ENCODE measurements at places on chromosomes 2 and 18.

GRCh38 chr2:168825126-168825525 is 22.7 kb downstream of the NOSTRIN start:
- no peak for DNase-seq

GRCh38 chr2:160940271-160940670 is 220.0 kb upstream of the TANK start:
- no peak for DNase-seq

DNA sequence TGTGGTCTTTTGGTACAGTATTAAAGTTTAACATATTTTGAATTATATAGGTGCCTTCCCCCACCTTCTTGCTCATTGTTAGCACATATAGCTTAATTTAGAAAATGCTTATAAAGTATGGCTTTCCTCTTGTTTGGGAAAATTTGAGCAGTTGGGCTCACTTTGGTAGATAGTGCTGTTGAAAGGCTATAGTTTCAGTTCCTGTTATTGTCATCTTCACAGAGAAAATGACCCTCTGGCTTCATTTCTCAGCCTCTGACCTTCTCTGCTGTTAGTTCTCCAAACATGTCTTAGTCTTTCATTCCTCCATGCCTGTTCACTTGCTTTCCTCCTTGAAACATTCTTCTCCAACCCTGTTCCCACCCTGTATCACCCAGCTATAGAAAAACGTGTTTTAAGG is 200.6 kb downstream of the WDR7 start:
- DNase-seq = no peak

- no peak for DNase-seq
These were observed 71.9 kb downstream of the MOGAT1 start for GRCh38 chr2:222743251-222743812.

GRCh38 chr2:10289352-10289751 is 13.4 kb upstream of the HPCAL1 start:
- DNase-seq = no peak

- no peak for DNase-seq
These were observed 30.6 kb upstream of the GPD2 start for GRCh38 chr2:156405586-156405985.

DNA sequence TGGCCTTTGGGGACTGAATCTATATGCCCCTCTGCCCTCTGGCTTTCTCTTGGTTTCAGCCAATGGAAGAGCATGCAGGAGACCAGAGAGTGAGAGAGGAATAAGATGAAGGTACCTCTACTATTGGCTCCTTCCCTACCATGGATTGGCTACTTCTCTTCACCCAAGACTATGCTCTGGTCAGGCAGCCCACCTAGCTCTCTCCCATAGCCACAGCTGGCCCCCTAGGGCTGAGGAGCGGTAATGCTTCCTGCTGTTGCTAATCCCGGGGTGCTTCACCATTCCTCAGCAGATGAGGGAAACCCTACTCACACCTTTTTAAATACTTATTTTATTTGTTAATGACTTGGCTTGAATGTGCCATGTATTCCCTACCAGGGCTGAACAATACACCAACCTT is 142.4 kb downstream of the MREG start:
- no peak for DNase-seq

Data from stimulated activated CD8-positive, alpha-beta memory T cell treated with anti-CD3 and anti-CD28 coated beads, Interleukin-4, amount 100 ng/mL, for 1 hour (primary cell).